Fibroblast of skin of abdomen (primary cell): ENCODE measurements at places on chromosomes 7 and 10.
A peak's percentile ranks its signal among the peaks of the same experiment; 100 is the strongest.

DNA sequence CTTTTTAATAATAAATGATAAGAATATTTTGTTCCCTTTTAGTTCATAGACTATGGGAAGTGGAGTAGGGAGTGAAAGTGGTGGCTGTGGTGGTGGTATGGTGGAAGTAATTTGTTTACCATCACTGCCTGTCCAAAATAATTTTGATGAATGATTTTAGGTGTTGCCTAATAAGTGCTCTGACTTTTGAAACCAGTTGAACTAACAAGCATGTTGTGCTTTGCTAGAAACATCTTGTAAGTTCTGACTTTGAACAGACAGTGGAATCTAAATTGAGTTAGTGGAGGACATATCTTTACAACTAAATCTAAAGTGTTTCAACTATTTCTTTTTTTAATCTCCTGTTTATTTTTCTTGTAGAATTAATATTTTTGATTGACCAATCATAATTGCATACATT, 49.7 kb downstream of the ZEB1 start:
- no peak for DNase-seq

DNA sequence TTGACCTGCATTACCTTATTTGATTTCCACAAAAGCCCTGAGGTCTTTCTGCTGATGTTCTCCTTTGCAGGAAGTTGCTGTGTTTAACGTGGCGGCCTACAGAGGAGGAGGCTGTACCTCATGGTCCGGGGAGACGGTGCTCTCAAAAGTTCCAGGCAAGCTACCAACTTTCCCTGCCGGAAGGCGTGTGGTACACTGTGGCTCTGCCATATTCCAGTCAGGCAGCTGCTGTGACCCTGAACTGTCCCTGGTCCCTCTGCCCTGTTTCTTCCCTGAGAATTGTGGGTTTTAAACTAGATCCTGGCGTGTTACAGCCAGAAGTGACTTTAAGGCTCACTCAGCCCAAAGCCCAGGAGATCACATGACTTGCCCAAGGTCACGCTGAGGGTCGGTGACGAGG, 139.2 kb downstream of the TEX36 start:
- DNase-seq, result no peak

DNA sequence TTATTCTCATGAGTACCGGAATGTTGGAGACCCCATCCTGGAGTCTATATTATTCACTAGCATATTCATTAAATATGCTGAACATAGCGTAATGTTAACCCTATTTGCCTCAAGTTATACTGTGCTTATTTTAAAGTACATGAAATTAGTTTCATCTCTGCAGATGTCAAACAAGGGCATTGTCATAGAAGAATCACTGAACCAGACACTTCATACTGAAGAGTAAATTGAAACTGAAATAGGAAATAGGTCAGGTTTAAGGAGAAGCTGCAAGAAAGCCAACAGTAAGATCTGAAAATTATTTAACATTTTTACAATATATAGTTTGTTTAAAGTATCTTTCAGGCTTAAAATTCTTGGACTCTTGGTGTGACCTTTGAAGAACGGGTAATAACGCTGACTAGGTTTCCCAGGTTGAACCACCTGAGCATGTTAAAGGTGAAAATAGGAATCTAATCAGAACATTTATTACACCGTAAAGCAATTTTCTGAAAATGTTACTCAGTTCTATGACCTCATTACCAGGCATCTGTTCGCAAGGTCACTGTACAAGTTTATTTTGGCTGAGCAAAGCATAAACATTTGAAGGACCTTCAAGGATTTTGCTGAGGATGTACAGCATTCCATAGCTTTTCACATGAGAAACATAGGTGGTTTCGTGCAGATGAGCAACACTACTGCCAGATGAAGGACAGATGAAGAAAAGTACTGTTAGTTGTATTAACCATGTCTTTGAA, 82.7 kb downstream of the REEP3 start:
- peak; percentile 12 for DNase-seq

DNA sequence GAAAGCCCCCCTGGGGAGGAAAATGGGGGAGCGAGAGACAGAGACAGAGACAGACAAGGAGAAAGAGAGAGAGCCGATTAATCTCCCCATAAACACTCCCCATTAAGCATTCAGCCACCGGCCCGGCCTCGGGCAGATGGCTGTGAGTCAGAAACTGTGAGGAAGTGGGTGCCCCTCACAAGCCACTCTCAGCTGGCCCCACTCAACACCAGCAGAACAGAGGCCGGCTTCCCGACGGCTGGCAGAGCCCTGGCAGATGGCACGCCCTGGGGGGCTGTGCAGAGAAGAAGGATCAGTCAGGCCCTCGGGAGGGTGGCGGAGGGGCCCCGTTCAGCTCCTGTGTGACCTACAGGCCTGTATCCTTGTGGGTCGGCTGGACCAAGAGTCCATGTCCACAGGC, 41.2 kb downstream of the CAMK2B start:
- DNase-seq, result no peak

- DNase-seq, result no peak
Observed at GRCh38 chr7:142618655-142619351, 130.5 kb upstream of the PRSS1 start.

DNA sequence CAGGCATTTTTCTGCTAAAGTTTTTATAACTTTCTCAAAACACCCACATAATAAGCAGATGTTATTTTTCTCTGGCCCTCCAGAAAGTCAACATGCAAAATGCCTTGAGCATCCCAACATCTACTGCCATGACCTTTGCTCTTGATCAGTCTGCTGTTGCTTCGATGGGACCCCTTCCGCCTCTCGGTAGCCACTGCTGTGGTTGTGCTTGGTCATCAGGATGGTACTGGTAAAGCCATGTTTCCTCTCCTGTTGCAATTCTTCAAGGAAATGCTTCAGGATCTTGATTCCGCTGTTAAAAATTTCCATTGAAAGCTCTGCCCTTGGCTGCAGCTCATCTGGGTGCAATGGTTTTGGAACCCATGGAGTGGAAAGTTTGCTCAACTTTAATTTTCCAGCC, 533.0 kb downstream of the DNAJB6 start:
- no peak for DNase-seq

- DNase-seq, result peak; percentile 90
Observed at GRCh38 chr10:58017719-58018367, 249.9 kb downstream of the IPMK start.
